ENCODE measurements at places on chromosomes 12 and 14. TPM values are rescaled to one million over a fixed set of nuclear protein-coding genes. Genes with fewer than 3 reads are reported as not detected.

Gene SLC6A13
- 0.27 TPM for total RNA-seq

Gene TMEM117
- 3.0 TPM for total RNA-seq

Gene GSC
- not detected for total RNA-seq

GRCh38 chr12:10700581-10700980 is 22.5 kb downstream of the YBX3 start:
- no peak for DNase-seq

DNA sequence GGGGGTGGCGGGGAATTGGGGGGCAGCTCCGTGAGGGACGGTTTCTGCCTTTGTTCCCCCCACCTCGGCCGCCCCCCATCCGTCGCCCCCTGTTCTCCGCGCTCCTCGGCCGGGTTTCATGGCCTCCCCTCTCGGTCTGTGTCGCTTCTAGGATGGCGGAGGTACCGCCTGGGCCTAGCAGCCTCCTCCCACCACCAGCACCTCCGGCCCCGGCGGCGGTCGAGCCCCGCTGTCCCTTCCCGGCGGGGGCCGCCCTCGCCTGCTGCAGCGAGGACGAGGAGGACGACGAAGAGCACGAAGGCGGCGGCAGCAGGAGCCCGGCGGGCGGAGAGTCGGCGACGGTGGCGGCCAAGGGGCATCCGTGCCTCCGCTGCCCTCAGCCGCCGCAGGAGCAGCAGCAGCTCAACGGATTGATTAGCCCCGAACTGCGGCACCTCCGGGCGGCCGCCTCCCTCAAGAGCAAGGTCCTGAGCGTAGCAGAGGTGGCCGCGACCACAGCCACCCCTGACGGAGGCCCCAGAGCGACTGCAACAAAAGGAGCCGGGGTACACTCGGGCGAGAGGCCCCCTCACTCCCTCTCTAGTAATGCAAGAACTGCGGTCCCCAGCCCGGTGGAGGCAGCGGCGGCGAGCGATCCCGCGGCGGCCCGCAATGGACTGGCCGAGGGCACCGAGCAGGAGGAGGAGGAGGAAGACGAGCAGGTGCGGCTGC is 575 bp downstream of the NAA30 start:
- DNase-seq = peak; percentile 31

DNA sequence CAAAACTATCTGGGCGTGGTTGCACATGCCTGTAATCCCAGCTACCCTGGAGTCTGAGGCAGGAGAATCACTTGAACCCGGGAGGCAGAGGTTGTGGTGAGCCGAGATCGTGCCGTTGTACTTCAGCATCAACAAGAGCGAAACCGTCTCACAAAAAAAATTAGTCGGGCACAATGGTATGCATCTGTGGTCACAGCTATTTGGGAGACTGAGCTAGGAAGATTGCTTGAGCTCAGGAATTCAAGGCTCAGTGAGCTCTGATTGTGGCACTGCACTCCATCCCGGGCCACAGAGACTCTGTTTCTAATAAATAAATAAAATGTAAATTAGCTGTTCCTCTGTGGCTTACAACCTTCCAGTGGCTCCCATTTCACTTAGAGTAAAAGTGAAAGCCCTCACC is 28.0 kb downstream of the RCOR1 start:
- no peak for DNase-seq
